ENCODE measurements at places on chromosomes 16 and 17.

DNA sequence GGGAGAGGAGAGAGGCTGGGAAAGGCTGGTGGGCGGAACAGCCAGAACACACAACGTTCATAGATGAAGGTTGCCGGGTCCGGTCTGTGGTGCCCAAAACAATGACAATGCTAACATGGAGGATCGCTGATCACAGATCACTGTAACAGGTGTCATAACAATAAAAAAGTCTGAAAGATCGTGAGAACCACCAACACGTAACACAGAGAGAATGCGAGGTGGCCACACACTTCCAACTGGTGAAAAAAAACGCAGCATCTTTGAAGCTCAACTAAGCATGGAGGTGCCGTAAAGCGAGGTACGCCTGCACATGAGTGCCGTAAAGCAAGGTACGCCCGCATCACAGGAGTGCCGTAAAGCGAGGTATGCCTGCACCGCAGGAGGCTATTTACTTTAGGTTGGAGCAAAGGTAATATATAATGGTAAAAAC lies 42.3 kb downstream of the ABR start:
- no peak for DNase-seq

GRCh38 chr16:85395207-85395912 lies 217.8 kb upstream of the GSE1 start:
- peak; percentile 95 for DNase-seq

DNA sequence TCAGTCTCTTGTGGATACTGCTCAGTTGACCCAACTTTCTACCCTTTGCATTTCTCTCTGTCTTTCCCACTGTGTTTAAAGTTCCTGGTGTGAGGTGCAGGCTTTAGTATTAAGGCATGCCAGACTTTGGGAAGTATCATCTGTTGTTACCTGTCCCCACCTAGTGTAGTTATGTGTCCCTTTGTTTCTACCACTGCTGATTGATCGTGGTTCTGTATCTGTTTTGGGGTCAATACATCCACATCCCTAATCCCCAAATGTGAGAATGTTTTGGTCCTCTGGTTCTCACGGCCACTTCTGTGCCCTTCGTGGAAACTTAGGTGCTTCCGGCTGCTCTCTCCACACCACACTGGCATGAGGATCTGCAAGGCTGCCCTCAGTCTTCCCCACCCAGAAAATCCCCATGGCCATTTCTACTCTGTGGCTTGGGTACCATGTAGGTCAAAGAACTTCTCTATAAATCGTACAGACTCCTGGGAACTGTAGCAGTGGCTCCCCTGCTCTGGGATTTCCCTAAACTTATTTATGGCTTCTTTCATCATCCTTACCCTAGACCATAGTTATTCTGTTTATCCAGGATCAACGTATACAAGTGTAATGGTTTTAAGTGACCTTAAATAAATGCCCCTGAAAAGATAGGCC lies 443.2 kb downstream of the XYLT1 start:
- no peak for DNase-seq

DNA sequence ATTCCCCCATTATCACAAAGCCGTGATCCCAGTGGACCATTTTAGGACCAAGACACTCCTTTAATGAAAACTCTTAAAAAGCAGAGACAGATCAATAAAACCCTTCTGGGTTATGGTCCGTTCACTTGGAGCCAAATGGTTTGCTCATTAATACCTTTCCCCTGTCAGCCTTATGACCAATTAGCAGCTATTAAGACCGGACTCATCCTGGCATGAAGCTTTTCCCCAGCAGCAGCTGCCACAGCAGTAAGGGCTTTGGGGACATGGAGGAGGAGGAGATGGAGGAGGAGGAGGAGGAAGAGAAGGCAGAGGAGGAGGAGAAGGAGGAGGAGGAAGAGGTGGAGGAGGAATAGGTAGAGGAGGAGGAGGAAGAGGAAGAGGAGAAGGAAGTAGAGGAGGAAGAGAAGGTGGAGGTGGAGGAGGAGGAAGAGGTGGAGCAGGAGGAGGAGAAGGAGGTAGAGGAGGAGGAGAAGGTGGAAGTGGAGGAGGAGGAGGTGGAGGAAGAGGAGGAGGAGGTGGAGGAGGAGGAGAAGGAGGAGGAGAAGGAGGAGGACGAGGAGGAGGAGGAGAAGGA lies 50.1 kb upstream of the IRX3 start:
- DNase-seq = no peak

DNA sequence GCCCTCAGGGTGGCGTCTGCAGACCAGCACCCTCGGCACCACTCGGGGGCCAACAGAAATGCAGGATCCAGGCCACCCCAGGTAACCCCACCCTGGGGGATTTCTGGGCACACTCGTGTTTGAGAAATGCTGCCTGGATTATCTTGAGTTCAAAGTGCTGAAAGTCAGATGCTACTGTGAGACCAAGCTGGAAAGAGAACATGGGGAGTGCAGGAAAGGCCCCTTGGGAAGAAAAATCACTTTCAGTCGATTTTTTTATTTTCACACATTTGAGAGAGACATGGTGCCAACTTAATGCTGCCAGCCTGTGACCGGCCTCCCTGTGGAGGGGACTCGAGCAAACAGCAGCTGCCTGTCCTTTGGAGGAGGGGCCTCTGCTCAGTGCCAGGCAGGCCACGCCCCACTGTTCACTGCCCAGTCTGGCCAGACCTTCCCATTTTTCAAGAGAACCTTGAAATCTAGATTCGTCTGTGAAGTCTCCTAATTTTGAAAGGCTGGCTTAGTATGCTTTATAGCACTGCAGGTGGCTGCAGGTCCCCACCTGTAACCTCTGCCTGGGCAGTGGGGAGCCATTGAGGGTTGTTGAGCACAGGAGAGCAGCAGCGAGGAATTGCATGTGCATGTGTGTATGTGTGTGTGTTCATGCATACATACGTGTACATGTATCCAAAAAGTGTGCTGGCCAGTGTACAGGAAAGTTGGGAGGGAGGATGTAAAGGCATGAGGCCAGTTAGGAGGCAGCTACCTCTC lies 70.7 kb upstream of the PLCG2 start:
- no peak for DNase-seq

GRCh38 chr17:74362810-74363498 lies 1.3 kb upstream of the BTBD17 start:
- DNase-seq = no peak

GRCh38 chr17:28173801-28174200 lies 131.3 kb downstream of the NLK start:
- no peak for DNase-seq

DNA sequence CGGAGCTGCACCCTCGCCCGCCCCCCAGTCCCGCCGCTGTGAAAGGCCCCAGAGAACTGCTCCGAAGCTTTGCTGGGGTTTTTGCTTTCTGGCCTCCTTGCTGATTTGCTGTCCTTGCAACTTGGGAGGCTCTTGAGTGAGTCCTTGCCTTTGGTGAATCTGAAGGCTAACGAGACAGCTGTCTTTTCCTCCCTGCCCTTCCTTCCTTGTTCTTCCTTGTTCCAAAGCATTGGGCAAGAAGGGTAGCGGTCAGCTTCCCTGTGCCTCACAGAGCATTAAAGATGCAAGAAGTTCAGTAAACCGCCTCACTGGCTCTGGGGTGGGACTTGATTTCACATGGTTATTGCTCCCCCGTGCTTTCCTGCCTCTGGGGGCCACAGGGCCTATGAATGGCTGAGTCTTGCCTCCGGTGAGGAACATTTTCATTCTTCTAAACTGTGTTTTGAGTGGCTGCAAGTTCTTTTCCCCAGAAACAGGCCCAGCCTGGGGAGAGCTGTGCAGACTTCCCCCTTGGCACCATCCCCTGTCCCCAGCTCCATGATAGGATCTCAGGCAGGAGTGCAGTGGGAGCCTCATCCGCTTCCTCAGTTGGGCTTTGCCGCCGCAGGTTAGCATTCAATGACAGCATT lies 1.4 kb downstream of the YPEL2 start:
- no peak for DNase-seq

GRCh38 chr17:38762231-38762630 lies 9.7 kb downstream of the PSMB3 start:
- DNase-seq = no peak

GRCh38 chr16:73289232-73289631 lies 241.3 kb upstream of the ZFHX3 start:
- no peak for DNase-seq

GRCh38 chr17:81132197-81132540 lies 33.1 kb upstream of the PVALEF start:
- DNase-seq = no peak

DNA sequence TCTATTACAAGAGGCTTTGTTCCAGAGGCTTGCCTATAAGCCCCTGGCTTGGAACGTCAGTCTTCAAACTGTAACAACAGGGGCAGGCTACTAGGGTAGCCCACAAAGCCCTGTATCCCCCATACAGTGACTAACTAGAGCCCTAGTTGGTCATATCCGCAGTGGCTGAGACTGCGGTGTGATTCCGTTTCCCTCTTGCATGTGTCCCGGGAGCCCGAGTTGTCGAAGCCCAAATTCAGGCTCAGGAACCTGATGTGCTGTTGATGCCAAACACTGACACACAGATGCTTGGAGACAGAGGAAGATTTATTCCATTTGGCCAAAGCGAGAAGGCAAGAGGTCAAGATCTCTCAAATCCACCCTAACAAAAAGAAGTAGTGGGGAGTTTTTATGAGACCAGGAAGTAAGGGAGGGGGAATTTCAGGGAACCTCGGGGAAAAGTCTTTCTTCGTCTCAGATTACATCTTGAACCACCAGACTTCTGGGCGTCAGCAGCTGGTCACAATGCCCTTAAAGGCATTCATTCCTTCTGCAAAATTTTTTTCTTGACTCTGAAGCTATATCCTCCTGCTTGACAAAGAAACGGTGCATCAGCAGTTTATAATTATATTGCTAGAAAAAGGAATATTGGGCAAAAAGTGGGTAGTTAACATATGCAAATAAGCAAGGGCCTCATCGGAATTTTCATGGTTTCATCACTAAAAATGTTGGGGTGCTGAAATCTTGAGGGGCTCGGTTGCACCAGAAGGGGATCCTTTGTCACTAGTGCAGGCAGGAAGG lies 879 bp downstream of the SLFN5 start:
- DNase-seq = peak; percentile 19

- no peak for DNase-seq
Measured at GRCh38 chr17:50816271-50816670, 19.1 kb upstream of the WFIKKN2 start.

- no peak for DNase-seq
Measured at GRCh38 chr16:4525069-4525468, 13.5 kb downstream of the CDIP1 start.

DNA sequence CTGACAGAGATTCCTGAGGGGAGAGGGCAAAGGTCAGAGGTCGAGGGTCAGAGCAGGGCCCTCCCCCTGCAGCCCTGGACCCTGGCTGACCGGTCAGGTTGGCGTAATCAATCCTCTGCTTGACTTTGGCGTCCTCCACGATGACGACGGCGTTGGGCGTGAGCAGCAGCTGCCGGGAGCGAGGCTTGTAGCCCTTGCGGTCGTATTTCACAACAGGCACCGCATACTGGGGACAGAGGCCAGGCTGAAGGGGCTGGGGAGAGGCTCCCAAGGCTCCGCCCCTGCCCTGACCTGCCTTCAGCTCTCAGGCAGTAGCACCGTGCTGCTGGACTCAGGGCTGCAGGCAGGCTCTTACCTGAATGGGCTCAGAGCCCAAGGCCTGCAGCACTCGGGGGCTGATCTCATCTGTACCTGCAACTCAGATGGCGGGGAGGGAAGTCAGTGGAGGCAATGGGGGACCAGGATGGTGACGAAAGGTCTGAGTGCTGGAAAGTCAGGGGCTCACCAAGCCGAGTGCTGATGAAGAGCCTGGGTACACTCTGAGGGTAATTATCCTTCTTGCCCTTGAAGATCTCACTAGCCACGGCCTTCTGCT lies 12.0 kb upstream of the CRK start:
- no peak for DNase-seq

DNA sequence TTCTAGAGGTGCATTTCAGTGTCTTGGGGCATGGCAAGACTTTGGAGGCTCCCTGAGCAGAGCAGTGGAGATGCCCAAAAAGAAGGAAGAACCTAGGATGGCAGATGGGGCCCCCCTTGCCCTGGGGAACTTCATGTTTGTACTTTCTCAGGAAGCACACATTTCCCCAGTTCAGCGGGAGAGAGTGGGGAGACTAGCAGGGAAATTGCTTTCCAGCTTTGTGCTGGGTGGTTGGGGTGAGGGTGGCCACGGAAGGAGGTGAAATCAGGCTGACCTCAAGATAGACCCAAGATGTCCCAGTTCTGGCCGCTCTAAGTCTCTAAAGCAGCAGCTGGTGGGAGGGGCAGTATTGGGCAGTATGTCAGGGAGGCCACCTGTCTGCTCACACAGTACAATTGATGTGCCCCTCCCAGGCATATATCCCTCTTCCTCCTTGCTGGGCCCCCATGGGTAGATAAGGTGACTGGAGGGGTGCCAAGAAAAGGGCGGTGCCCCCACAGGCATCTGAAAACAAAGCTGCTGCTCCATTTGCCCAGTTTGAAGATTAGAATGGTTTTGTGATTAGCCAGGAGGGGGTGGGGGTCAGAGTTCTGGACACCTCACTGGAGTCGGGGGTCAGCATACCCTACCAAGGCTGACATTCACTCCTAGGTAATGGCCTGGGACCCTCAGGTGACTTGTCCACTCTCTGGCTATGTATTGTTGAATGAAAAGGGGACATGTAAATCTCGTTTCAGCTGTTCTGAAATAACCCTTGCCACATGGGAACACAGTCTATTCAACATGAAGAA lies 17.1 kb upstream of the NAGLU start:
- DNase-seq = no peak

DNA sequence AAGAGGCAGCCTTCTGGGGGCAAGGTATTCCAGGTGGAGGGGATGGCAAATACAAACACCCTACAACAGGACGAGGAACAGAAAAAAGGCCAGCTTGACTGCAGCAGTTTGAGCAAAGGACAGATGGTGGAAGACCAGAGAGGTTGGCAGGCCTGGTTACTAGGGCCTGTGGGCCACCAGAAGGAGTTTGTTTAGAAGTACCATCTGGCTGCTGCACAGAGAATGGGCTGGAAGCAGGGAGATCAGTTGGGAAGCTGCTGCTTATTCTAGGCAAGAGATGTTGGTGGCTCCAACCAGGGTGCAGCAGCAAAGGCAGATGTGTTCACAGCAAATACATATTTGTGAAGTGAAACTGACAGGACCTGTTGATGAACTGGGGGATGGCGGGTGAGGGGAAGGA lies 2.9 kb upstream of the YPEL2 start:
- no peak for DNase-seq

DNA sequence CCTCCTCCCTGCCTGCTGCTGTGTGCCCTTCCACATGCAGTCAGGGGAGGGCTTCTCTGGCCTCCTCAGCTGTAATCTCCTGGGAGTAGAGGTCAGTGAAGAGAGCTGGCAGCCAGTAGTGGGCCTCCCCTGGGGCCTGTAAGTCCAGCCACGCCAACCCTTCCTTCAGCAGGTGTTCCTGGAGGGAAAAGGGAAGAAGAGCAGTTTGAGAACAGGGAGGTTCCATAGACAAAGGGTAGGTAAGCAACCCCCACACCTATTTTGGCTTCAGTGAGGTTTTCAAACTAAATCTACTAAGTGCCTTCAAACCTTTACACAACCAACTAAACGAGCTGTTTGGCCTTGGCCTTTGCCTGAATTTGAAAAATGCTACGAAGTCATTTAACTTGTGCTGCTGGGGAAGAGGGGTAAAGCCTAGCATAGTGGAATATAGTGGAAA lies 14.2 kb downstream of the SNF8 start:
- no peak for DNase-seq

GRCh38 chr16:72182976-72183375 lies 11.0 kb upstream of the PMFBP1 start:
- no peak for DNase-seq

- peak; percentile 21 for DNase-seq
Measured at GRCh38 chr16:81431554-81432353, 12.9 kb upstream of the CMIP start.

All from AG04449 (cell line).